ENCODE measurements at places on chromosomes 12 and 14. TPM values are rescaled to one million over a fixed set of nuclear protein-coding genes. Genes with fewer than 3 reads are reported as not detected.

KRT82 gene
- not detected for total RNA-seq

DNA sequence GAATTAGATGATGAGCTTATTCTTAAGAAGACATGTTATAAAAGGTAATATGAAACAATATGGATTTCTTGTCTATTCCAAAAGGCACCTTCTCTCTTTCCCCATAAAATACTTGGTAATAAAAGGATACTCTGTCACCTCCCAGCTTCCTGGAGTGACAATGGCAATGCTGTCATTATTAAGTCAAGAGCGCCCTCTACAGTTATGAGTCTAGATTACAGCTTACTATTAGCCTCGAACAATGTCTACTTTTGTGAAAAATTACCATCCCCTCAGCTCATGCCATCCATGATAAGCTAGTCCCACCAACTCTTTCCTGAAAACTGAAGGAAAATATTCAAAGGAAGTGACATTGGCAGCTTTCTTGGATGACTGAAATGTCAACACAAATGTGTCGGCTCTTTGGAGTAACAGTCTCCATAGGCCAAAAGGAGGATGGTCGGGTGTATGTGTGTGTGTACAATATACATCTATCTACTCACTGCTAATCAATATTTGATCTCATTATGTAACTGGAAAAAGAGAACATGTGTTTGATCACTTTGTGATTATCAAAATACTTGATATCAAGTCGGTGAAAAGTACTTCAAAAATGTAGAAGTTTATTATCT, 48.7 kb upstream of the CDKN3 start:
- H3K27me3 ChIP-seq: no peaks in the 10 kb centered on the region
- H3K27ac ChIP-seq: no peak overlapping the region
- H3K4me3 ChIP-seq: no peak overlapping the region
- H3K36me3 ChIP-seq: no peaks in the 10 kb centered on the region
- no peak for DNase-seq

- no peak overlapping the region for H3K27ac ChIP-seq
- no peak overlapping the region for H3K4me3 ChIP-seq
- no peaks in the 10 kb centered on the region for H3K4me1 ChIP-seq
- DNase-seq: no peak
- no peaks in the 10 kb centered on the region for H3K36me3 ChIP-seq
- H3K27me3 ChIP-seq: no peaks in the 10 kb centered on the region
Observed at GRCh38 chr14:72630374-72630773, 263.5 kb downstream of the DPF3 start.

DNA sequence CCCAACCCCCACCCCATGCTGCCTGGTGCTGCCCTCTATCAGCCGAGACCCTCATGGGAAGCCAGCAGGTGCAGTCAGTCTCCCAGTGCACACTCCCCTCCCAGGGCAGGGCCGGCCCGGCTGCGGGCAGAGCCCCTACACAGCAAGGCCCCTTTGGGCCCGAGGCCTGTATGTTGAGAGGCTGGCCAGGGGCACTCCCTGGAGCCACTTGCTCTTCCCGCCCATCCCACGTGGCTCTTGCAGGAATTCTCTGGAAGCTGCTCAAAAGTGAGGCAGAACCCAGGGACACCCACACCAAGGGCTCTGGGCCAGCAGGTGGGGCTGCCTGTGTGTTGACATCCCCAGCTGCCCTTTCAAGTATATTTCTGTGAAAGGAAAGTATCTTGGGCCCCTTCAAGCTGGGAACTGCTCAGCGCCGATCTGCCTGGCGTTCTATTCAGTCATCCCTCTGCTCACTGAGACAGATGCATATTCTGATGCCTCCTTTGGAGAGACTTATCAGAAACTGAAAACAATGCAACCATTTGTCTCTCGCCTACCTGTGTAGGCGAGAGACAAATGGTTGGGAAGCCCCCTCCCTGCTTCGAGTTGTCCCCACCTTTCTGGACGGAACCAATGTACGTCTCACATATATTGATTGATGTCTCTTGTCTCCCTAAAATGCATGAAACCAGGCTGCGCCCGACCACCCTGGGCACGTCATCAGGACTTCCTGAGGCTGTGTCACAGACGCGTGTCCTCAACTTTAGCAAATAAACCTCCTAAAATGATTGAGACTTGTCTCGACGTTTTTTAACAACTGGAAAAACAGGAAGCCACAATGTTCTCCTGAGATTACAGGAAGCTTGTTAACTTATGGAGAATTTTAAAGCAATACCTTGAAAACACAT, 6.0 kb downstream of the GPR132 start:
- no peak overlapping the region for H3K4me3 ChIP-seq
- no peak overlapping the region for H3K27ac ChIP-seq
- no peaks in the 10 kb centered on the region for H3K27me3 ChIP-seq
- no peaks in the 10 kb centered on the region for H3K36me3 ChIP-seq

DNA sequence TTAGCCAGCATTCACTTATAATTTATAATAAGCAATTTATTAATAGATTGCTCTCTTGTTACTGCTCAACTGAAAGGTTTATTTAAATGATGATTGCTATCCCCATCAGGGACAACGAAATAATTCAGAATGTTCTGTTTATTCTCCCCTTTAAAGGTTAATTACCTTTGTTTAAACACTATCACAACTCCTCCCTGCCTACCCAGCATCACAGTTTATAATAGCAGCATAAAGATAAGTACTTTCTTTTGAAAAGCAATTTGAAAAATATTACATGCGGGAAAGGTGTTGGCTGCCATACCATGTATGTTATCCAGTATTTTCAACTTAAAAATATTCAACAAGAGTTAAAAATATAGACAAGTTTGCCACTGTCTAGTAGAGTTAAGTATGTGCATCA, 30.6 kb downstream of the SCAF11 start:
- H3K36me3 ChIP-seq: peaks cover 4% of the 10 kb centered on the region
- H3K27ac ChIP-seq: no peak overlapping the region
- no peaks in the 10 kb centered on the region for H3K27me3 ChIP-seq
- H3K4me1 ChIP-seq: no peaks in the 10 kb centered on the region
- H3K4me3 ChIP-seq: no peak overlapping the region
- DNase-seq: no peak
